Lower lobe of right lung (tissue), 2 donors: ENCODE measurements at places on chromosomes 4 and X. TPM values are rescaled to one million over a fixed set of nuclear protein-coding genes. Genes with fewer than 3 reads are reported as not detected.

DNA sequence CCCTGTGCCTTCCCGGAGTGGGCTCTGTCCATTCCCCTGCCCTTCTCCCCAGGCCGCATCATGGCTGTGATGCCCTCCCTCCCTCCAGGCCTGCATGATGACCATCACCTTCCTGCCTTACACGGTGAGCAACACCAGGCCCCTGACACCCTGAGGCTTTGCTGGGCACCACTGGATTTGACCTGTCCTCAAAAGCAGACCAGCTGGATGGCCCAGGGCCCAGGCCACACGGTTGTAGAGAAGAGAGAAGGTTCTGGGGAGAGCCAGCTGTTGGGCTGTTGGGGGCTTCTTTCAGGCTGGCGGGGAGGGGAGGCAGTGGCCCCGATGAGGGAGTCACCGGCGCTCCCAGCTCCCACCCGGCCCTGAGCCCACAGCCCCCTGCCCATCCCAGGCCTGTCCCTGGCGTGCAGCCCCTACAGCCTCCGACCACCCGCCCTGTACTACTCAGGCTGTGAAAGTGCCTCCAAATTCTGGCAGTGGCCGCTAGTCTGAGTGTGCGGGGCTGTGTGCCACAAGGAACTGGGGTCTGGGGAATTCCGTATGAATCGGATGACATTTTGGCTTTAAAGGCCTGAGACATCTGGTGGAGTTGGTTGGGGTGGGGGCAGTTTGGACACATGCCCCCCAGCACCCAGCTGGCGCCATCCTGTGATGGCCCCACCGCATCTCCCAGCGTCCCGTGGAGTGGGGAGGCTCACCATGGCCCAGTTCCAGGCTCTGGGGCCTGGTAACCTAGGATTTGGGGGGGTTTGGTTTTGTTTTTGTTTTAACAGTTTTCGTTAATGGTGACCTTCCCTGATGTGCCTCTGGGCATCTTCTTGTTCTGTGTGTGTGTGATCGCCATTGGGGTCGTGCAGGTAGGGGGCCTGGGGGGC is 19.6 kb downstream of the TMEM175 start:
- no peak overlapping the region for H3K4me3 ChIP-seq
- H3K27ac ChIP-seq: no peak overlapping the region
- H3K27me3 ChIP-seq: no peaks in the 10 kb centered on the region
- no peaks in the 10 kb centered on the region for H3K4me1 ChIP-seq
- no peak for DNase-seq

DNA sequence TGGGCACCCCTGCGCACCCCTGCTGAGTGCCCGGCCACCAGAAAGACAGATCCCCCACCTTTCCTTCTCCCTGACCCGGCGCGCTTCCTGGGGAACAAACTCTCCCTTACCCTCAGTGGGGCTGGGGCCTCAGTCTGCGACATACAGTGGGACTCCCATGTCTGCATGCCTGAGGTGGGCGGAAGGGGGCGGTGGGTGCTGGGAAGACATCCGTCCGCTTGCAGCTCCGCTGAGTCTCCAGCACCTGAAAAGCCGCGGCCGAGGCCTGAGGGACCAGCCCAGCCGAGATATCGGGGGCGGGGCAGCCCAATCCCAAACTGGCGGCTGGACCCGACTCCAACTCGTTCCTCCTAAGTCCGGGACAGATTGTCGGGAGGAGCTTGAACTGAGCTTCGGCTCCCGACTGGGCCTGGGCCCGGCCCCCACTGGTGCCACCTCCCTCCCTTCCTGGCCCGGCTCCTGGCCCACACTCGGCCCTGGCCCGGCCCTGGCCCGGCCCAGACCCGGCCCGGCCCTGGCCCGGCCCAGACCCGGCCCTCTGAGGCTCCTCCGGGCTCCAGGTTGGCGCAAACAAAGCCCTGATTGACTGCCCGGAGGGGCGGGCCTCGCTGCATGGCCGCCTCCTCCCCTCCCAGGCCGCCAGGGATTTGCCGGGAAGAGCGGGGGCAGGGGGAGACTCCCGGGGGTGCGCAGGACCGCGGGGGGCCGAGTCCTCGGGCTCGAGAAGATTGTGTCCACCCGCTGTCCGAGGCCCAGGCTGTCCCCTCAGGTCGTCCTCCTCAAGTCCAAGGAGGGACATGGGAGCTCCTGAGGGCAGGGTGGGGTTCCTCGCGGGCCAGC is 877 bp upstream of the SLC16A2 start:
- H3K4me1 ChIP-seq: no peaks in the 10 kb centered on the region
- H3K4me3 ChIP-seq: peak overlapping the region; percentile 57
- H3K27ac ChIP-seq: peak overlapping the region; percentile 81
- peak; percentile 63 for DNase-seq
- no peaks in the 10 kb centered on the region for H3K36me3 ChIP-seq

GRCh38 chr4:141348573-141348972 is 127.9 kb downstream of the ZNF330 start:
- no peaks in the 10 kb centered on the region for H3K27me3 ChIP-seq
- no peak overlapping the region for H3K4me3 ChIP-seq
- H3K36me3 ChIP-seq: no peaks in the 10 kb centered on the region
- H3K4me1 ChIP-seq: no peaks in the 10 kb centered on the region
- no peak for DNase-seq

ZAR1 gene
- total RNA-seq: not detected

GRCh38 chr4:125492957-125493356 is 178.2 kb downstream of the FAT4 start:
- no peak overlapping the region for H3K27ac ChIP-seq
- H3K4me3 ChIP-seq: no peak overlapping the region
- no peaks in the 10 kb centered on the region for H3K27me3 ChIP-seq
- DNase-seq: no peak
- H3K36me3 ChIP-seq: peaks cover 11% of the 10 kb centered on the region

NAT8L gene
- total RNA-seq: 0.24 TPM

GRCh38 chr4:38266616-38267015 is 306.4 kb downstream of the PTTG2 start:
- no peaks in the 10 kb centered on the region for H3K27me3 ChIP-seq
- DNase-seq: no peak
- no peak overlapping the region for H3K4me3 ChIP-seq
- H3K36me3 ChIP-seq: no peaks in the 10 kb centered on the region

CHRDL1 gene
- total RNA-seq: 60.6 TPM

DNA sequence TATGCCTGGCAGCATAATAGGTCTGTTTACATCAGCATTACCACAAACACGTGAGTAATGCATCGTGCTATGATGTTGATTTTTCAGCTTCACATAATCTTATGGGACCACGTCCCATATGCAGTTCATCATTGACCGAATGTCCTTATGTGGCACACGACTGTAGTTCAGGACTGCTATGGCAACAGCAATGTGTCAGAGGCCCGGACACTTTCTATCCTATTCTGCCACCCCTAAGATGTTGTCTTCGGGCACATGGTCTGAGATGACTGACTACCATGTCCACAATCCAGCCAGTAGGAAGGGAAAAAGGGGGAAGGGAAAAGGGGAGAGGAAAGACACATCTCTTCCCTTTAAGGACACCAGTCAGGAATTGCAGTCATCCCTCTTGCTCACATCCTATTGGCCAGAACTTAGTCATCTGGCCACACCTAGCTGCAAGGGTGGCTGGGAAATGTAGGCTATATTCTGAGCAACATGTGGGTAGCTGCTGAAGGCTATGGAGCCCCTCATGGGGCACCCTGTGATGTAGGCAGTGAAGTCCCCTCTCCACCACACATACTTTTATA is 196.0 kb upstream of the RBPJ start:
- no peaks in the 10 kb centered on the region for H3K27me3 ChIP-seq
- H3K4me1 ChIP-seq: no peaks in the 10 kb centered on the region
- H3K4me3 ChIP-seq: no peak overlapping the region
- H3K36me3 ChIP-seq: no peaks in the 10 kb centered on the region

DNA sequence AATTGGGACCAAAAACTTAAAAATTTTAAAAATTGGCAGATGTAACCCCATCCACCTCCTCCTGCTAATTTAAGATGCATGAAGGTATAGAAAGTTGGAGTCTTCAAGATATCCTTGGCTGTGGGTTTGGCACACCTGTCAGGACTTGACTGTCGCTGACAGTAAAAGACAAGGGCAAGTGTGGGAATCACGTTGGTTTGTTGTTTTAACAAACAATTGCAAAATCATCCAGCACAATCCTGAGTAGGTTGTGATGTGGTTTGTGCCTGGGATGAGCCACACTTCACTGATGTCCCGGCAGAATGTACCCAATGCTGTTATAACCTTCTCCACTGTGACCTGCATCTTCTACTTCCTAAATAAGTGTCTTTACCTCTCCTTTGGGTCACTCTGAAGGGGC is 24.0 kb downstream of the HOPX start:
- H3K27ac ChIP-seq: no peak overlapping the region
- no peak for DNase-seq
- H3K27me3 ChIP-seq: peaks cover 29% of the 10 kb centered on the region
- peaks cover 31% of the 10 kb centered on the region for H3K4me1 ChIP-seq
- H3K36me3 ChIP-seq: peaks cover 5% of the 10 kb centered on the region

SPANXC gene
- not detected for total RNA-seq

DNA sequence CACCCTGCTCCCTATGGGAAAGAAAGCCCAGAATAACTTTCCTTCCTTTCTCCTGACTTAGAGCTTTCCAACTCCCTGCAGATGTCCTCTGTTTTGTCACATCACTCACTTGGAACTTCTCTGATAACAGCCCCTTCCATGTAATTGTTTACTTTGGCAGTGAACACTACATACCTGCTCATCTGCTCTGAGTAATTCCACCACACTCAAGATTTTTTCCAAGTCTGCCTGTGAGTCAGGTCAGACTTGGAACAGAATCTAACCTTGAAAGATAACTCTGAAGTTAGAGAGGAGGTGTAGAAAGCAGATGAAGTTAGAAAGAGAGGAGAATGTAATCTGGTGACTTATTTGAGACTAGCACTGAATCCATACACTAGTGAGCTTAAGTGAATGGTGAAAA is 7.4 kb downstream of the MAGEB10 start:
- H3K27ac ChIP-seq: no peak overlapping the region
- no peaks in the 10 kb centered on the region for H3K4me1 ChIP-seq
- no peaks in the 10 kb centered on the region for H3K36me3 ChIP-seq
- H3K27me3 ChIP-seq: no peaks in the 10 kb centered on the region
- DNase-seq: no peak

COMMD8 gene
- 14.5 TPM for total RNA-seq

GRCh38 chr4:152369203-152369901 is 166.5 kb downstream of the FBXW7 start:
- H3K36me3 ChIP-seq: no peaks in the 10 kb centered on the region
- H3K4me3 ChIP-seq: no peak overlapping the region
- H3K27ac ChIP-seq: no peak overlapping the region

GRCh38 chrX:7828594-7828993 is 14.4 kb upstream of the VCX start:
- no peak for DNase-seq
- H3K4me3 ChIP-seq: no peak overlapping the region
- H3K4me1 ChIP-seq: no peaks in the 10 kb centered on the region
- H3K27me3 ChIP-seq: no peaks in the 10 kb centered on the region
- H3K27ac ChIP-seq: no peak overlapping the region
- no peaks in the 10 kb centered on the region for H3K36me3 ChIP-seq

GRCh38 chr4:159608436-159608835 is 505.6 kb downstream of the RAPGEF2 start:
- no peaks in the 10 kb centered on the region for H3K27me3 ChIP-seq
- H3K4me1 ChIP-seq: no peaks in the 10 kb centered on the region
- H3K27ac ChIP-seq: no peak overlapping the region
- H3K4me3 ChIP-seq: no peak overlapping the region

LAS1L gene
- total RNA-seq: 25.7 TPM

DNA sequence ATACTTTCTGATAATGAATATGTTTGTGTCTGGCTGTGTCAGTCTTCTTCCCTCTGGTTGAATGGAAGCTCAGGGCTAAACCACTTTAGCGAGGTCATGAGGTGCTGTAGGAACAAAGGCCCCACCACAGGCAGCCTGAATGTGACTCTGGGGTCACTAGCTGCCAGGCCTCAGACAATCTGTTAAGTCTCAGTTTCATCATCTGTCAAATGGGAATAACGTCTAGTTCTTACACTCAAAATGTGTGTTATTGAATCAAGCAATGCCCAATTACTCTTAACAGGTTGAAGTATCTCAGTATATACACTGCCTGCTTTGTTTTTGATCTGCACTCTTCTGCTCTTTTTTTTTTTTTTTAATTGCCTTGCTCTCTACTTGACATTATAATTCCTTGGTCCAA is 148.6 kb downstream of the STK32B start:
- no peaks in the 10 kb centered on the region for H3K36me3 ChIP-seq
- no peak overlapping the region for H3K4me3 ChIP-seq
- no peaks in the 10 kb centered on the region for H3K4me1 ChIP-seq
- no peak overlapping the region for H3K27ac ChIP-seq
- no peaks in the 10 kb centered on the region for H3K27me3 ChIP-seq

- H3K27ac ChIP-seq: no peak overlapping the region
- DNase-seq: no peak
- H3K4me1 ChIP-seq: no peaks in the 10 kb centered on the region
These were observed 258.9 kb downstream of the TENM3 start for GRCh38 chr4:182502064-182502463.

SRPX gene
- total RNA-seq: 59.0 TPM

GRCh38 chrX:39320165-39320564 is 518.9 kb downstream of the MID1IP1 start:
- no peak overlapping the region for H3K27ac ChIP-seq
- H3K36me3 ChIP-seq: no peaks in the 10 kb centered on the region
- H3K27me3 ChIP-seq: no peaks in the 10 kb centered on the region
- no peaks in the 10 kb centered on the region for H3K4me1 ChIP-seq
- no peak for DNase-seq
